ENCODE measurements at places on chromosomes 6 and 20.

- DNase-seq, result peak; percentile 50
These were observed 50.8 kb downstream of the CD109 start for GRCh38 chr6:73746787-73747186.

DNA sequence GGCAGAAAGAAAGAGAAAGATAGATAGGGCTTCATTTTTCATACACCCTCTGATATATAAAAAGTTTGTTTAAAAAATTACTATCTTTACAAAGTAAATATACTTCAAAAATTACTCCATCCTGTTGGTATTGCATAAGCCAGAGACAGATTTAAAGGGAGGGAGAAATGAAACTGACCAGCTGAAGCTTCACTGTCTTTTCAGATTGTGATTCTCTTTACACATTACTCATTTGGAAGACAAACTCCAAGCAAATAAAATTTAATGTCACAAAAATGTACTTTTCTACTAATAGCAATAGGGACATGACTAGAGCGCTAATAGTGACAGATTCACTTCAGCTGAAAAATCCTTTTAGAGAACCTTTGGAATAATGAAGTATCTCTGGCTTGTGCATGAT lies 38.6 kb upstream of the MARCKS start:
- DNase-seq, result no peak

GRCh38 chr6:72002415-72002814 lies 116.1 kb downstream of the RIMS1 start:
- no peak for DNase-seq

DNA sequence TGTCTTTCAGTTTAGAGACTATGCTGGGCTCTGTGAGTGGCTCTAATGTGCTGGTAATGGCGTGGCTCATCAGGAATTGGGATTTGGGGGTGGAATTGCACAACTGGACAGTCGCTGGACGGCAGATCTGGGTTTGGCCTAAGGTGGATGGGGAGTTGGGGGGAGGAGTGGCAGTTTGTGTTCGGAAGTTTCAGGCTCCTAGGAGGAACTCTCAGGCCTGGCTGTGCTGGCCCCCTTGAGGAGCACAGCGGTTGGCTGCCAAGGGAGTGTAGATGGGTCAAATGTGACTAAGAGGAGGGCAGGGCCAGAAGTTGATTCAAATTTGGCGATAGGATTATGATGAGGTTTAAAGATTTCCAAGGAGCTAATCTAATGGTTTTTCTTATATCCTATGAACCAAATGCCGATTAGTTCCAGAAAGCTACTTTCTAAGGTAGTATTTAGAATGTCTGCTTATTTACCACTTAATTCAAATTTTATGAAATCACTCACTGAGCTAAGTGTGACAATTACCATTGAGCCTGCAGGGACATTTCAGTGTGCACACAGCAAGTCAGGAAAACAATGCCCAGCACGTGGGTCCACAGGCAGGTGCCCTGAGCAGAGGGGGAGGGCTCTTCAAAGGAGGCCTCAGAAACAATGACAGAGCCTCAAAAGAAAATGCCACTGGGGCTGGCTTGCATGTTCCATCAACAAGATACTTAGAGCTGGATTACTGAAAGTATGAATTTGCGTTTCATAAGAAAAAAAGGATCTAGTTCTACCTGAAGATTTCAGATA lies 111.0 kb downstream of the GJA10 start:
- DNase-seq, result no peak

DNA sequence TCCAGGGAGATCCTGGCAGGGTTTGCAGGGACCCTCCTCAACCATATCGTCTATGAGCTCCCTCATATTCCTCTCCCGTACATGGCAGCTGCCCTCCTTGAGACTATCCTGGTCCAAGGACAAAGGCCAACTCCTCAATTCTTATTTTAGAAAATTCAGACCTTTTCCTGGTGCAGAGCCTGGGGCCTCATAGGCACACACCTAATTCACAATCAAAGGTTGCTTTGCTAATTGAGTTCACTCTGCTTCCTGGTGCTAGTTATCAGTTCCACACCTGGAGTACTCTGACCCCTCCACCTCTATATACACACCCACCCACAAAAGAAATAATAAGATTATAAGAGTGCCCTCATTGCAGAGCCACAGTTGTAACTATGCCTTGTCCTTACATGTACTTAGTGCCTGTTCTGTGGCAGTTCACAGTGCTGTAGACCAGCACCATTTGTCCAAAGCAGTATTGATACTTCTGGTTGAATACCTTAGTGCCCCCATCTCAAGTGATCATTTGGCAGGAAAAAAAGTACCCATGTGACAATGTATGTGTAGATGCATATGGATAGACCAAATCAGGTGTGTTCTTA lies 38.7 kb downstream of the GSS start:
- DNase-seq, result no peak

DNA sequence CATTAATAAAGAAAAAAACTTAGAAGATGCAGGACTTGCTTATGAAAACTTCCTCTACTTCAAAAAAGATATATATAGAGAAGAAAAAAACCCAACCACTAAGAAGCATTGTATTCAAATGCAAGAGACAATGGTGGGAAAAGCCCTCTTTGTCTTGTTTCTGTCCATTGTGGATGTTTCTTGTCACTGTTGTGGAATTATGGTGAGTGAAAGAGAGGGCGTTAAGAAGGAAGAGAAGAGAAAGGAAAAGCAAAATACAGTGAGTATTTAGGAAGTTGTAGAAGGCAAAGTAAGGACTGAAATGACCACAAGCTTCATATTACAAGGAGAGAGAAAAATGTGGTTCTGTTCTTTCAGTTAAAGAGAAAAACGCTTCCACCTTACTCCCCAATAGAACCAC lies 14.1 kb upstream of the THBD start:
- no peak for DNase-seq

GRCh38 chr6:28267695-28268059 lies 734 bp downstream of the ZSCAN26 start:
- no peak for DNase-seq

DNA sequence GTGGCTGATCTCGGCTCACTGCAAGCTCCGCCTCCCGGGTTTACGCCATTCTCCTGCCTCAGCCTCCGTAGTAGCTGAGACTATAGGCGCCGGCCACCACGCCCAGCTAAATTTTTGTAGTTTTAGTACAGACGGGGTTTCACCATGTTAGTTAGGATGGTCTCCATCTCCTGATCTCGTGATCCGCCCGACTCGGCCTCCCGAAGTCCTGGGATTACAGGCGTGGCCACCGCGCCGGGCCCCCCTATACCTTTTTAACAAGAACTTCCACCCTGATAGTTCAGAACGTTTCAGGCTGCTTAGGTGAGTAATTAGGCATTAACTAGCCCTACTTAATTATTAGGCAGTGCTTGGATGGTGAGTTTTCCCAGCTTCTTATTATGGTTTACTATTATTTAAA lies 552.5 kb downstream of the BCKDHB start:
- DNase-seq, result no peak
